ENCODE measurements at places on chromosomes 6 and 20.

DNA sequence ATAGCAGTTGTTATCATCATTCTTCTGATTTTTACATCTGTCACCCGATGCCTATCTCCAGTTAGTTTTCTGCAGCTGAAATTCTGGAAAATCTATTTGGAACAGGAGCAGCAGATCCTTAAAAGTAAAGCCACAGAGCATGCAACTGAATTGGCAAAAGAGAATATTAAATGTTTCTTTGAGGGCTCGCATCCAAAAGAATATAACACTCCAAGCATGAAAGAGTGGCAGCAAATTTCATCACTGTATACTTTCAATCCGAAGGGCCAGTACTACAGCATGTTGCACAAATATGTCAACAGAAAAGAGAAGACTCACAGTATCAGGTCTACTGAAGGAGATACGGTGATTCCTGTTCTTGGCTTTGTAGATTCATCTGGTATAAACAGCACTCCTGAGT lies 2.1 kb downstream of the CALHM6 start:
- H3K4me1 ChIP-seq, result peaks cover 14% of the 10 kb centered on the region
- no peak overlapping the region for H3K4me3 ChIP-seq
- H3K36me3 ChIP-seq, result no peaks in the 10 kb centered on the region

GRCh38 chr20:4120921-4121321 lies 105.6 kb upstream of the RNF24 start:
- H3K36me3 ChIP-seq, result no peaks in the 10 kb centered on the region
- H3K4me3 ChIP-seq, result no peak overlapping the region
- H3K27ac ChIP-seq, result no peak overlapping the region
- peaks cover 18% of the 10 kb centered on the region for H3K27me3 ChIP-seq

- no peaks in the 10 kb centered on the region for H3K27me3 ChIP-seq
- H3K27ac ChIP-seq, result no peak overlapping the region
- no peak overlapping the region for H3K4me3 ChIP-seq
- DNase-seq, result no peak
- no peaks in the 10 kb centered on the region for H3K4me1 ChIP-seq
These were observed 15.8 kb upstream of the GABRR2 start for GRCh38 chr6:89330910-89331309.

DNA sequence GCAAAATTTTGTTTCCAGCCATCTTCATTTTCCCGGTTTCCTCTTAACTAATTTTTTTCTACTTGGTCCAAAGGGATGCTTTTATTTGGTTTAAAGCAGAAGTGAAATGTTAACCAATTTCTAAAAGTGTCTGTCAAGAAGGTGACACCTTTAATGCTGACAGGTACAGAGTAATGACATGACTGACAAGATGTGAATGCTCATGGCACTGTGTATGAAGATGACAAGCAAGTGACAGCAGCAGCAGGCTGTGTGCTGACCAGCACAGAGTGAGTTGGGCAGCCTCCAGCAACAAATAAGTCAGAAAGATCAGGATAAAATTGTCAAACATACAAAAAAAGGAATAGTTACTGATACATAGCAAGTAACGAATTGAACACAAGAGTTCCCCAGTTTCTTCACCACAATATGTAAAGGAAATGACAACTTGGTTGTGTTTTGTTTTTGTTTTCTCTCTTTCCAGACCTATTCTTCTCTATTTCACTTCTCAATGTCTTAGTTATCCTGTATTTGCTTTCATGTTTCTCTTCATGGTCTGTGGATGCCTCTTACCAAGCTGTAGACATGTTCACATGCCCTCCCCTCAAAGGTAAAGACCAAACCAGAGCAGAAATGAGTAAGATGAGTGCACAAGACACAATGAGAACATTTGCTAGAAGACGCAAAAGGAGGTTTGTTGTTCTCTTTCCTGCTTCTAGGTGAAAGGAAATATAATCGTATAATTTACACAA lies 174.9 kb downstream of the FRK start:
- no peak for DNase-seq
- H3K27me3 ChIP-seq, result no peaks in the 10 kb centered on the region
- no peaks in the 10 kb centered on the region for H3K4me1 ChIP-seq

GRCh38 chr20:63682384-63683139 lies 13.9 kb upstream of the TNFRSF6B start:
- H3K27ac ChIP-seq, result no peak overlapping the region
- no peaks in the 10 kb centered on the region for H3K27me3 ChIP-seq
- H3K4me3 ChIP-seq, result no peak overlapping the region
- H3K36me3 ChIP-seq, result peaks cover 3% of the 10 kb centered on the region

GRCh38 chr6:104396077-104396476 lies 463.6 kb downstream of the HACE1 start:
- DNase-seq, result no peak
- no peak overlapping the region for H3K27ac ChIP-seq
- no peaks in the 10 kb centered on the region for H3K4me1 ChIP-seq
- no peaks in the 10 kb centered on the region for H3K36me3 ChIP-seq
- H3K4me3 ChIP-seq, result no peak overlapping the region

- H3K4me1 ChIP-seq, result no peaks in the 10 kb centered on the region
- no peak overlapping the region for H3K4me3 ChIP-seq
- no peaks in the 10 kb centered on the region for H3K36me3 ChIP-seq
- DNase-seq, result no peak
- H3K27ac ChIP-seq, result no peak overlapping the region
- peaks cover 12% of the 10 kb centered on the region for H3K27me3 ChIP-seq
These were observed 79.9 kb downstream of the THBS2 start for GRCh38 chr6:169173532-169174268.

DNA sequence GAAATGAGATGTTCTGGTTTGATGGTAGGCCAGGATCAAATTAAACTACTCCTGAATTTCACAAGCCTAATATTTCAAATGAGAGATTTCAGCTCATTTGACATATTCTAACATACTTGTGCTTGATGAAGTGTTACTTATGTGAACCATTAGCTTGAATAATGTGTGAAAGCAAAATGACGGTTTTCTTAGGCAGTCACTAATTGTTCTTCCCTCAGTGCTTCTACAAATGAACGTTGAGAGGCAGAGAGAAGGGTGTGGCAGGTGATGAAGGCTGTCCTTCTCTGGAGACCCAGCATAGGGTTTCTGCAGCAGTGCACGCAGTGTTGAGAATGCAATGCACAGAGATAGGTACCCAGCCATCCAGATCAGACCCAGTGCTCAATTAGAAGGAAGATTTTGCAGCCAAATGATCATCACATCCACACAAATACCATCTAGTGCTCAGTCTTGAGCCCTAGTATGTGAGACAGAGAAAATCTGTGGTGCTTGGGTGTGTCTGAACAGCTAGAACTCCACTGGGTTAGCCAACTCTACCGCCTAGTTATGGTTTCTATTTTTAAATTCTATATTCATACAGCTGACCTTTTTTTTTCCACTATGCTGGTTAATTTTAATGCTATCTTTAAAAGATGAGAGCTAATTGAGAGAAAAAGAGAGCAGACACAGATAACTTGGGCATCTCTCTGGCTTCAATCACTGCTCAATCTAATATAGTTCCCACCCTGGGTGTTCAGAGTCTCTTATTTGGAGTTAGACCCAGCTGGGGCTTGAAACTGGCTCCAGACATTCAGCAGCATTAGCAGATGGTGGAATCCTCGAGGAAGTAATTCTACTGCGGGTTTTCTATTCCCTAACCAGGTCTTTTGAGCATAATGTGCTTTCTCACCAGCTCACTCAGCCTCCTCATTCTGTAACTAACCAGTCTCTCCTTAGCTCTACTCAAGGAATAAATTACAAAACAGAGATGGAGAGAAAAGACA lies 4.4 kb upstream of the MYLIP start:
- no peak overlapping the region for H3K27ac ChIP-seq
- DNase-seq, result no peak
- H3K4me3 ChIP-seq, result no peak overlapping the region
- H3K27me3 ChIP-seq, result peaks cover 12% of the 10 kb centered on the region

GRCh38 chr6:18501663-18502013 lies 114.5 kb downstream of the RNF144B start:
- no peaks in the 10 kb centered on the region for H3K4me1 ChIP-seq
- no peak for DNase-seq
- H3K27ac ChIP-seq, result no peak overlapping the region
- H3K4me3 ChIP-seq, result no peak overlapping the region
- peaks cover 5% of the 10 kb centered on the region for H3K27me3 ChIP-seq

- no peak overlapping the region for H3K4me3 ChIP-seq
- no peaks in the 10 kb centered on the region for H3K36me3 ChIP-seq
- no peak overlapping the region for H3K27ac ChIP-seq
- H3K4me1 ChIP-seq, result no peaks in the 10 kb centered on the region
- DNase-seq, result no peak
These were observed 41.3 kb upstream of the ZMYND8 start for GRCh38 chr20:47397652-47398301.

DNA sequence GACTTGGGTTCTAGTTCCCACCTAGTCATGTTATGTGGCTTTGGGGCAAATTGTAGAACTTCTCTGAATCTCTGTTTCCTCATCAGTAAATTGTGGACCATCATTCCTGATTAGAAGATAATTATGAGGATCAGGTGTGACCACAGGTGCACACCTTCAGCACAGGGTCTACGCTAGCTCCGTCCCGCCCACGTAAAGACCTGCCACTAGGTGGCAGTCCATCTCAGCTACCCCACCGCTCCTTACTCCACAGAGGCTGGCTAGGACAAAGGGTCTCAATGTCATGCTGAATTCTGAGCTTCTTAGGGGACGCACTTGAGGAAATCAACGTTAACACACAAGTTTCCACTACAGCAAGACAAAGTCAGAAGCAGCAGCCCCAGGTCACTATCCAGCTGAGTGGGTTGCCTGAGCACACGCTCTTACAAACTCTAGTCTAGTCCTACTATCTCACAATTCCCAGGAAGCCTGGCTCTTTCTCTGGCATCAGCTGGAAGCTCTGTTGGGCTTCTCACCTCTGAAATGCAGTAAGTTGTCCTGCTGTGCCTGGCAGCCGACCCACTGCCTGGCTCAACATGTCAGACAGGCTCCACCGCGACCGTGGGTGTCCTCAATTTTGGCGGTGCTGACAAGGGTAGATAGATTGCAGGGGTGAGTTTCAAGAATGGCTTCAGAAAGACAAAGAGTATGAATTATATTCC lies 2.0 kb upstream of the PLCG1 start:
- no peaks in the 10 kb centered on the region for H3K36me3 ChIP-seq
- no peaks in the 10 kb centered on the region for H3K27me3 ChIP-seq
- no peak overlapping the region for H3K4me3 ChIP-seq
- H3K4me1 ChIP-seq, result peaks cover 30% of the 10 kb centered on the region
- no peak overlapping the region for H3K27ac ChIP-seq

DNA sequence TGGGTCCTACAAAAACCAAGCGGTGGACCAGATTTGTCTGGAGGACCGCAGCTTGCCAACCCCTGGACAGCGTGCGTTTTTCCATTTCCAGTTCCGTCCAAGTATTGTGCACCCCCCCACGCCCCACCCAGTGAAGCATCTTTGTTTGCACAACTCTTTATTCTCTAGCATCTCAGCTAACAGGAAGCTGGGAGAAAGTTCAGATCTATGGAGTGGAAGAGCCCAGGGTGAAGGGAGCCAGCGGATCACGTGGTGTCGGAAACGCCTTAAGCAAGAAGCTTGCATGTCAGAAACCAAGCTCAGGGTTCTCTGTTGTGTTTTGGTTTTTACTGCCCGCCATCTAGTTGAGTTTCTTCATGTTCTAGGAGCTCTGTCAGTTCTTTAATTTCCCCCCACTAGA lies 29.9 kb downstream of the ARID1B start:
- H3K4me1 ChIP-seq, result peaks cover 34% of the 10 kb centered on the region
- no peak overlapping the region for H3K27ac ChIP-seq
- no peaks in the 10 kb centered on the region for H3K36me3 ChIP-seq
- DNase-seq, result no peak
- H3K27me3 ChIP-seq, result no peaks in the 10 kb centered on the region
- H3K4me3 ChIP-seq, result no peak overlapping the region

DNA sequence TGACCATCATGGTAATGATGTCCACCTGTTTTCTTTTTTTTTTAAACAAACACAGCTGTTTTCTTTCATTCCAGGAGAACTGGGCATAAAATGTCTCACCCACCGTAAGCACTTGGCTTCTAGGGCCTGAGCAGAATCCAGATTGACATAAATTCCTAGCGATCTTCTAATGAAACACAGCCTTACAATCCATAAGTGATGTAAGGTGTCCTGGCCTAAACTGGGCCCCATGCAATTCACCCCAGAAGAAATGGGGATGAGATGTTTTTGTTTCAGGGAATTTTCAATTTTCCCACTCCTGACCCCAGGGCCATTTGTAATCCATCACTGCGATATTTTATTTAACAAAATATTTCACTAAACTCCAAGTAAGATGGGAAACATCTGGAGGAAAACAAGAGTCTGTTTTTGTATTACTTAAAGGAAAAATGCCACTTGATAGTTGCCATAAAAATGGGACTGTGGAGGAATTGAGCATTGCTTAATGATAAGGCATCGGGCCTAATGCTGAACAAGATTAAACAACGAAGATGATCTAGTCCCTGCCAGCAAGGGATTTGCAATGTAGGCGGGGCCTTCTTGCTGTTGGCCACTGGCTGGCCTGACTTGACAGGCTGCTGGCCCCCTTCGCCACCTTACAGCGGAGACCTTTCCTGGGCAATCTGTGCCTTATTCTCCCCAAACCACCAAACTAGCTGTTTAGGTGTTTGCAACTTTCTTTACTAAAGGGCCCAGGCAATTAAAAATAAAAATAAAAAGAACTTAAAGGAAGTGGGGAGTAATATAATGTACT lies 183.7 kb downstream of the CD109 start:
- DNase-seq, result no peak
- H3K4me1 ChIP-seq, result no peaks in the 10 kb centered on the region

- no peak overlapping the region for H3K4me3 ChIP-seq
- H3K36me3 ChIP-seq, result no peaks in the 10 kb centered on the region
- no peaks in the 10 kb centered on the region for H3K27me3 ChIP-seq
- no peaks in the 10 kb centered on the region for H3K4me1 ChIP-seq
- H3K27ac ChIP-seq, result no peak overlapping the region
- DNase-seq, result no peak
These were observed 152.9 kb downstream of the SIM1 start for GRCh38 chr6:100311707-100312251.

DNA sequence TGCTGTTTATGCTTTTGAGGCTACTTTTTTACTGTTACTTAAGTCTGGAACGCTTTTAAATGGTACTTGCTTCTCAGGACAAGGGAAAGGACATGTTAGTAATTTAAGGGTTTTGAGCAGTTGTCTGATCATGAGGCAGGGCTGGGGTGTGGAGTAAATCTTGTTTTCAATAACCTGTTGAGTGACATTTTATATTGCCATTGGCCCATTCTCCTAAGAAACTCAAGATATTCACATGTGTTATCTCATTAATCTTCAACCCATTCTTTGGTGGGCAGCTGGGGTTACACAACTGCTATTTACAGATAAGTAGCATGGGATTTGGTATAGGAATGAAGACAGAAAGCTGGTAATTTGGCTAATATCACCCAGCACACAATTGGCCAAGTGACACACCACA lies 44.6 kb upstream of the IL17A start:
- no peaks in the 10 kb centered on the region for H3K4me1 ChIP-seq
- DNase-seq, result no peak
- no peak overlapping the region for H3K27ac ChIP-seq
- H3K27me3 ChIP-seq, result no peaks in the 10 kb centered on the region
- no peaks in the 10 kb centered on the region for H3K36me3 ChIP-seq

- H3K27me3 ChIP-seq, result no peaks in the 10 kb centered on the region
- H3K27ac ChIP-seq, result no peak overlapping the region
- DNase-seq, result no peak
These were observed 82.4 kb downstream of the PSMB1 start for GRCh38 chr6:170470734-170471133.

- no peaks in the 10 kb centered on the region for H3K27me3 ChIP-seq
- no peaks in the 10 kb centered on the region for H3K36me3 ChIP-seq
- H3K4me1 ChIP-seq, result no peaks in the 10 kb centered on the region
- no peak overlapping the region for H3K4me3 ChIP-seq
- no peak for DNase-seq
- no peak overlapping the region for H3K27ac ChIP-seq
These were observed 7.9 kb downstream of the TGM3 start for GRCh38 chr20:2303673-2304072.

- no peak overlapping the region for H3K4me3 ChIP-seq
- no peak for DNase-seq
- H3K27ac ChIP-seq, result no peak overlapping the region
These were observed 161.4 kb downstream of the FOXC1 start for GRCh38 chr6:1770968-1771723.
